Neural progenitor cell (in vitro differentiated cells): ENCODE measurements at places on chromosomes 3 and 15.
A peak's percentile ranks its signal among the peaks of the same experiment; 100 is the strongest.

- DNase-seq = no peak
Observed at GRCh38 chr15:101559952-101560351, 70.4 kb upstream of the PCSK6 start.

DNA sequence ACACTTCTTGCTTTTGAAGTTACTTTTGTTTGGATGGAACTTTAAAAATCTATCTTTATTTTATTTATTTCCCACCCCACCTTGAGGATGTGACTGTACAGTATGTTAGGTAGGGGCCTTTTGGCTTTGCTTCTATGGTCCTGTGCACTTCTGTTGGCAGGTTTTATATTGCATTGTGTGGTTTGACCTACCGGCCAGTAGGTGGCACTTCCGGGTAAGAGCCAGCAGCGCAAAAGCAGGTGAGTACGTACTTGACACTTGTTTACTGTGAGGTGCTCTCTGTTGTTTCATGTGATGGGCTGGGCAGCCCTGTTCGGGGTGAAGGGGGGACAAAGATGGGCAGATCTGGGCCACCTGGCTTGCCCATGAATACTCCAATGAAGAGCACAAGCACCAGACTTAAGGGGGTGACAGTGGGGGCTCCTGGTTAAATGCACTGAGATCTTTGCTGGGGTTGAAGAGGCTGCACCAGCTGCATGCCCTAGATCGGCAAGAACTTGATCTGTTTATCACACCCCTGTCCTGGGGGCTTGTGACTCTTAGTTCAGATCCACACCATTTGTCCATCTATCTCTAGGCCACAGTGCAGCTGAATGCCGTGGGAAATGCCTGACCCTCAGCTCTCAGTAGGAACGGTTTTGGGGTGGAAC lies 131.6 kb downstream of the NLGN1 start:
- DNase-seq = peak; percentile 67

DNA sequence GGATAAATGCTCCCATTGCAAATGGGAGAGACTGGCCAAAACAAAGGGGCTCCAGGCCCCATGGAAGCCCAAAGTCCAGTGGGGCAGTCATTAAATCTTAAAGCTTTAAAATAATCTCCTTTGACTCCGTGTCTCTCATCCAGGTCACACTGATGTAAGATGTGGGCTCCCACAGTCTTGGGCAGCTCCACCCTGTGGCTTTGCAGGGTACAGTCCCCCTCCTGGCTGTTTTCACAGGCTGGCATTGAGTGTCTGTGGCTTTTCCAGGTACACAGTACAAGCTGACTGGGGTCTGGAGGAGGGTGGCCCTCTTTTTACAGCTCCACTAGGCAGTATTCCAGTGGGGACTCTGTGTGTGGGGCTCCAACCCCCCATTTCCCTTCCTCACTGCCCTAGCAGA lies 45.9 kb downstream of the NIPA2 start:
- DNase-seq = peak; percentile 16

DNA sequence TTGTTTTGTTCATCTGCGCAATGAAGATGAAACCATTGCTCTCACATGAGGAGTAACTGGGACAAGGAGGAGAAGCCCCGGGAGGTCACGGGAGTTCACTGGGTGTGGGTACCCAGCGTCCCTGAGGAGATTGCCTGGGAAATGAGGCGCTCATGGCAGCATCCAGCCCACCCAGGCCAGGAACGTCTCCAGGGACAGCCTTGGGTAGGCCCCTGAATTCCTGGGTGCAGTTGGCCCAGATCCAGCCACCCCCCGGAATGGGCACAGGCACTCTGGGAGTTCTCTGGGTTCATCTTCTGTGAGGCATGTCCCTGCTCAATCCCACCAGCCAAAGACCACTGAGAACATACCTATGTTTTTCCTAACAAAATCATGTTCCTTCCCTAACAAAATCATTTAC lies 18.5 kb downstream of the BFSP2 start:
- DNase-seq = no peak

GRCh38 chr3:51642462-51642861 lies 28.6 kb upstream of the TEX264 start:
- DNase-seq = no peak

DNA sequence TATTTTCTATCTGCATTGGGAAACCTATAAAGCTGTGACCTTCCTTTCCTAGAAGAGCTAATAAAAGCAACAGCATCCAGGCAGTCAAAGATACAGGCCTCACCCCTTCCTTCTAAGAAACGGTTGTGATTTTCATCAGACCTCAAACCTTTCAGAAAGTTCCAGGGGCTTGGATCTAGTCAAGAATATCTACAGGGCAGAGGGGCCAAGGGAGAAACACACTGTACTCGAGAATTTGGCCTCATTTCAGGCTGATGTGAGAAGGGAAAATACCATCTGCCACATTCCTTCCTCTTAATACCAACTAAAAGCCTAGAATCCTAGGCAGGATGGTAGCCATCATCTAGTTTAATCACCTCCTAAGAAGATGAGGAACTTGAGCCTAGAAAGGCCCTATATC lies 24.5 kb upstream of the BCL6 start:
- no peak for DNase-seq

GRCh38 chr3:141419946-141420345 lies 51.6 kb downstream of the ZBTB38 start:
- no peak for DNase-seq
